AG04450 (cell line): ENCODE measurements at places on chromosomes 1 and 21. TPM values are rescaled to one million over a fixed set of nuclear protein-coding genes. Genes with fewer than 3 reads are reported as not detected.
A peak's percentile ranks its signal among the peaks of the same experiment; 100 is the strongest.

DNA sequence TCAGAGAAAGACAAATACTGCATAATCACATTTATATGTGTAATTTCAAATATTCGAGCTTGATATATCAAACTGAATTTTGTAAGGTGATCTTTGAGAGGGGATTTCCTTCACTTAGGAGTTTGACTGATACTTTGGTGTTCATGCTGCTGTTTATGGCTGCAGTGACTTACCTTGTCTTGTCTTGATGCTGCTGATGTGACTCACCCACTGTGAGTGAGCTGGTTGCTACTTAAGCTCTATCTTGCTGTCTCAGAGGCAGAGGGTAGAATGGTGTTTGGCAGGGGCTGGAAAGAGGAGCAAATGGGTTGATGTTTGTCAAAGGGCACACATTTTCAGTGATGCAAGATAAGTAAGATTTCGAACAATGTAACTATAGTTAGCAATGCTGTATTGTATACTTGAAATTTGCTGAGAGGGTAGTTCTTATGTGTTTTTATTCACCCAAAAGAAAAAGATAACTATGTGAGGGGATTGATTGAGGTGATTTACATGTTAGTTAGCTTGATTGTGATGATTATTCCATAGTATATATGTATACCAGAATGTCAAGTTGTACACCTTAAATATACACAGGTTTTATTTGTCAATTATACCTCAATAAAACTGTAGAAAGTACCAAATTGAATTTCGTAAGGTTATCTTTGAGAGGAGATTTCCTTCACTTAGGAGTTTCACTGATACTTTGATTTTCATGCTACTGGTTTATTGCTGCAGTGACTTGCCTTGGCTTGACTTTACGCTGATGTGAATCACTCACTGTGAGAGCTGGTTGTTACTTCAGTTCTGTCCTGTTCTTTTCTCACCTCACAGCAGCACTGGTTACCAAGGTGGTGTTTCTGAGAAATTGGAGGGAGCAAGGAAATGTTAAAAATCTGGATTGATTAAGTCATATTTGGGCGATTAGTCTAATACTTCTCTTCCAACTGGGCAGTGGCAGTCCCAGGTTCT is 94.5 kb upstream of the SLC5A9 start:
- no peak for DNase-seq

DNA sequence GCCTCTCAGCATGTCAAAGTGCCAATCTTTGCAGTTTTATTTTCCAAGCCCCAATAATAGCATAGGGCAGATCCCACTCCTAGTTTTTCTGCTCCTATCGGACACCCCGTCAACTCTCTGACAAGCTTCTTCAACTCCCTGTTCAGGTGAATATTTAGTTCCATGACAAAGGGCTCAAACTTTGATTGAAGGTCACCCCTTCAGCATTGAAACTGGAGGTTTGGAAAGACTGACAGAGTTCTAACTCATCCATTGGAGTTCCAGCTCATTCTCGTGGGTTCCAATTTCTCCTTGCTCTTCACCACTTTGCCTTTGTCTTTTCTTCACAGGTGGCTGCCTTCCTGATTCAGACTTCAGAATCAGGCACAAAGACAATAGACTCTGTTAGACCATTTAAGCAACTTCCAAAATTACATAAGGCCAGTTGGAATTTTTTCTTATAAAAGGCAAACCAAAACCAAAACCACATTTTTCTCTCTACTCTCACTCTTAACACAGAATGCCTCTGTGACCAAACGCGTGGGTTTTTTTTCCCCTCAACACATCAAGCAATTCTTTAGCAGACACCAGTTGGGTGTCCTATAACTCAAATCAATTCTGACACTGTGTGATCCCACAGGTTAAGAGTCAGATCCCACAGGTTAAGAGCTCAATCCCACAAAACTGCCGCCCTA is 169.3 kb upstream of the USP25 start:
- DNase-seq, result no peak

DNA sequence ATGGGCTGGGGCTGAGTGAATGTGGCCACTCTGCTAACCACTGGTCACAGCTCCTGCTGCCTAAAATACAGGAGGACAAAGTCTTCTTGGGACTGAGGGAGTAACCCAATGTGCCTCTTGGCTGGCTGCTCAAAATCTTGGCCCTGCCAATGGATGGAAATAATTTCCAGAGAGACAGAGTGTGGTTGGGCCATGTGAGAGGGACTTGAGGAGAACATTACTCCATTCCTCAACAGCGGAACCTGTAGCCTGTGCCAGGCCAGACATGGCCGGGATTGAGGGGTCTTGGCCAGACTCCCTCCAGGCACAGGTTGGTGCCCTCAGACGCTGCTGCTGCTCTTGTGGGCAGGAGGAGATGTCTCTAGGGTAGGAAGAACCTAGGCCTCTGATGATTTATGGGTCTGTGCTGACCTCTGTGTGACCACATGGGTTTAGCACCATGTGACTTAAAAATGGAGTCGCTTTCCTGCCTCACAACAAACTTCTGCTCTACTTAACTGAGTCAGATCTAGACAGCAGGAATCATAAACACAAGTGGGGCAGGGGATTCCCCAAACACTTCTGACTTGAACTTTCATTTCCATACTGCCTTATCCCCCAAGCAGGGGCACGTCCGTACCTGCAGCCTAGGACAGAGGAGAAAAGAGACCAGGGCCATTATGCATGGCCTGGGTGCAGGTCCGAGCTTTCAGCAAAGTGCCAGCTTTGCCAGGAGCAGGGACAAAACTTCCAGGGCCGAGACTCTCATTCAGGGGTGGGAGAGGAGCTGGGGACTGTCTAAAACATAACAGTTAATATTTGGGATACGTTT is 79.2 kb downstream of the CD34 start:
- DNase-seq, result no peak

DNA sequence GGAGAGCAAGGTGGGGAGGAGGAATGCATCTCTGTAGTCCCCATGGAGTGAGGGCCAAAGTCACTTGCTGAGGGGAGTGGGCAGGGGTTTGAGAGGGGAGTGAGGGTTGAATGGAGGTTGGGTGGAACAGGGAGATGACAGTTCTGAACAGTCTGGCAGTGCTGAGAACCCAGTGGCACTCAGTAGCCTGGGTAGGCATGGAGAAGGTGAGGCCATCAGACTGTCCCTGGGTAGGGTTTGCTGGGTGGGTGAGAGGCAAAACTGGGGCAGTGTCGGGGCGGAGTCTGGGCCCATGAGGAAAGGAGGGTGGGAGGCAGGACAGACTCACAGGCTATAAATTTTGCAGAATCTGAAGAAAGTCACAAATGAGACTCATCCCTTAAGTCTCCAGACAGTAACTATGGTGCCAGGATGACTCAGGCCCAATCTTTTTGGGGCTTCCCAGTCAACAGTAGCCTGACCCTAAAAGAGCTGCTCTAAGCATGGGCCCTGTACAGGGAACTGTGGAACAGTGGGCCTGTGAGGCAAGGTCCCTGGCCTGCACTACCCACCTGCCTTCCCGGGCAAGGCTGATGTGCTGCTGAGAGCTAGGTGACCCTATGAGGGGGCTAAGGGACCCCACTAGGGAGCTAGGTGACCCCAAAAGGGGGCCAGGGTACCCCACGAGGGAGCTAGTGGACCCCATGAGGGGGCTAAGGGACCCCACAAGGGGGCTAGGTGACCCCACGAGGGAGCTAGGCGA is 51.0 kb upstream of the DMRTB1 start:
- DNase-seq, result no peak

DNA sequence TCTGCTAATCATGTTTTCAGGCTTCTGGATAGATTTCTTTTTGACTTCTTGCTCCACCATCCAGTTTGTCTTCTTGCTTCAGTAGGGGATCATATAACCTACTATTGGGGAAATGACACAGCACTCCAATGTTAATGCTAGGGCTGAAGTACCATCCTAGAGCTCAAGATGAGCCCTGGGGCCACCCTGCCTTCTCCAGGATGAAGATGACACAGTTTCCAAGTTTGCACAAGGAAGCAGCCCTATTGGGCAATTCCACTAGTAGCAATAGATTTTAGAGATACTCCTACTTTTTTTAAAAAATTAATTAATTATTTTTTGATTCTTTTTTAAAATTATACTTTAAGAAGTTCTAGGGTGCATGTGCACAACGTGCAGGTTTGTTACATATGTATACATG is 11.3 kb upstream of the KLF18 start:
- DNase-seq, result no peak

GRCh38 chr1:179881642-179882252 is 338 bp upstream of the TOR1AIP1 start:
- DNase-seq, result peak; percentile 85

- no peak for DNase-seq
Observed at GRCh38 chr1:182368358-182368757, 23.2 kb downstream of the GLUL start.

GRCh38 chr1:228781161-228781808 is 46.0 kb downstream of the RHOU start:
- no peak for DNase-seq

- DNase-seq, result no peak
Observed at GRCh38 chr21:34557261-34557660, 45.3 kb upstream of the KCNE1 start.

- DNase-seq, result peak; percentile 81
Observed at GRCh38 chr1:111463029-111463683, 10.6 kb upstream of the C1orf162 start.

DNA sequence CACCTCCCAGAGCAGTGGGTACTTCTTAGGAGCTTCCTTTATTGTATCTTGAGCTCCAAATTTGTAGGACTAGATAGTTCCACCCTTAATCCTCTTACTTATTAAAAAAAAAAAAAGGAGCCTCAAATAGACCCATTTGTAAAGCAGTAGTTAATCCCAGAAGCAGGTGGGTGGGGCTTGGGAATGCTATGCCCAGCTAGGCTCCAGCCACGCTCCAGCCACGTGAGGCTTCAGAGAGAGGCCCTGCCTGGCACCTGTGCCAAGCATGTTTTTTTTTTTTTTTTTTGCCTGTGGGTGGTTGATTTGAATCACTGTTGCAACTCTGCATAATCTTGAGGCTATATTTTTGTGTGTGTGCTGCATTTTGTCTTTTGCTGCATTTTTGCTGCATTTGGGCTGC is 7.0 kb downstream of the CACNA1E start:
- no peak for DNase-seq

- DNase-seq, result no peak
Observed at GRCh38 chr1:178037510-178038253, 56.2 kb upstream of the RASAL2 start.

DNA sequence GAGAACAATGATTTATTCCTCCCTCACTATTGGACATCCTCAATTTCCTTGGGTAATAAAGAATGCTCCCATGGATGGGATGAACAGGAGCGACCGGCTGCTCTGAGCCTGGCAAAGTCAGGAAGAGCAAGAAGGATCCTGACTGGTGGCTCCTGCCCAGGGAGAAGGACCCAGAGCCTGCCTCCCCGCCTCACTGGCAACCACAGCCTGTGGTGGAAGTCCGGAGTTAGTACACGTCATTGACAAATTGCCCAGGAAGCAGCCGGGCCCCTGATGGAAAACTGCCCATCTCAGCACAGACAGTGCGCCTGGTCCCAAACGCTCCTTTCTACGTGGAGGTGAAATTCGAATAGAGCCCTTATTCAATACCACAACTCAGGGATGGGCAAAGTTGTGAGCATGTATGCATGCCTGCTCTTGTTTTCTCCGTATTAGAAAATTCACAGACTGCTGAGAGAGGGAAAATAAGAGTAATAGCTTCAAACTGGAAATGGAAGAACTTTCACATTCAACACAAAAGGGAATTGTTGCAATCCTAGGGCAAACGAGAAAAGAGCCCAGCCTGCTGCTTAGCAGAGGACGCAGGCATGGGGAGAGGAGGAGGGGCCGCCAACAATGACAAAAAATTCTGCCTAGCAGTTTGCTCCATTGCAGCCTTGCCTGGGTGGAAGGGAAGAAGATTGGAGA is 397.1 kb upstream of the VAMP3 start:
- no peak for DNase-seq

DNA sequence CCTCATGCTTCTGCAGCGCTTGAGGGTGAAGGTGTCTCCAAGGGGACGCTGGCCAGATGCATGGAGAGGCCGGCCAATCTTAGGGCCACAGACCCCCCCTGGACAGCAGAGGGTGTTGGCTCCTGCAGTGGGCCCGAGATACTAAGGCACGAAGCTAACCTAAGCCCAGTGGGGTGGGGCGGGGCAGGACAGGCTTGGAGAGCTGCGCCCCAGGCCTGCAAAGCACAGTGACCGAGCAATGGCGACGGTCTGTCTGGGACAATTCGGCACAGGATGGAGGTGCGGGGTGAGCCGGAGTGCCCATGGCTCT is 1.3 kb downstream of the FNDC10 start:
- DNase-seq, result no peak

DNA sequence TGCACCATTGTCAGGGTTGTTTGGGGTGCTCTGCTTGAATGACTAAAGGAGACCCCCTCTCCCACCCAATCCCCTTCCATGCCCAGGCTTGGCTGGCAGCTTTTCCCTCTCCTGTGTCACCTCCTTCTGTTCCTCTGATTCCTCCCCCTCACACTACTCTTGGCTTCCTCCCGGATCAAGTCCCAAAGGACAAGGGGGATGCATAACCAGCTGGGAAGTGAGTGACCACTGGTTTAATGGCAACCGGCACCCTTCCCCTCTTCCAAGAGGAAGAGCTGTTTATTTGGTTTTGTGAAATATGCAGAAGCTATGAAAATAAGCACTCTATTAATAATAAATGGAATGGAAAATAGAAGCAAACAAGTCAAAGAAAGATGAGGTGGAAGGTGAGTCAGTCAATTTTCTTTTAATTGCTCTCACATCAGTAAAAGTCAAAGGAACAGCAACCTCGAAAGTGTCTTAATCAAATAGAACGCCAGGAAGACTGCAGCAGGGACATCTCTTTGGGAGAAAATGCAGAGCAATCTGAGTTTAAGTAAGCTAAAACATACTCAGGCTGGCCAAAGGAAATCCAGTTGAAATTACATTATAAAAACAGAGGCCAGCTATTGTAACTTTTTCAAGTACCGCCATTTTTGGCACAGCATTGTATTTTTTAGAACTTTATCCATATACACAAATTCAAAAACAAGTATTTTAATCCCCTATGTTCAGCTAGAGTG is 322.5 kb downstream of the SIPA1L2 start:
- DNase-seq, result no peak

DNA sequence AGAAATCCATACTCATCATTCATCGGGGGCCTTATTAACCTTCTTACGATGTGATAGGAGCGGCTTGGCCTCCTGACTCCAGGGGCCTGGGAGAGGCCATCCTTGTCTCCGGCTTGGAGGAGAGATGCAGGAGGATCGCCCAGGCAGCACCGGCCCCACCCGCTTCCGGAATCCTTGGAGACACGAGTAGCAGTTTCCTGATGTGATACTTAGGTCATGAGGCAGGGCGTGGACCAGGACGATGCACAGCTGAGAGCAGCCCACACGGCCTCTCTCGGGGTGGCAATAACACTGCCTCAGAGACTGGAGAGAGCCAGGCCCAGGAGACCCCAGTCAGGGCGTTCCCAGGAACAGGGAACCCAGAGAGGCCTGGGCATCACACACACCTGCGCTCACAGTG is 163.6 kb upstream of the ARHGEF16 start:
- DNase-seq, result no peak

Gene FCRL4
- not detected in 2 replicates for polyA plus RNA-seq

Gene AADACL4
- not detected in 2 replicates for polyA plus RNA-seq

Gene RPS8
- polyA plus RNA-seq, result 2,661 and 2,755 TPM in 2 replicates

Gene DMBX1
- polyA plus RNA-seq, result not detected in 2 replicates

Gene LIPI
- polyA plus RNA-seq, result not detected in 2 replicates

Gene IFNGR2
- 90.8 and 93.4 TPM in 2 replicates for polyA plus RNA-seq

Gene RIMKLA
- polyA plus RNA-seq, result not detected in 2 replicates

Gene OR13G1
- not detected in 2 replicates for polyA plus RNA-seq

Gene UTS2
- polyA plus RNA-seq, result 0.06 TPM in 1 of 2 replicates, not detected in the other

Gene AADACL3
- not detected in 2 replicates for polyA plus RNA-seq

Gene MANEAL
- polyA plus RNA-seq, result 0.32 and 0.65 TPM in 2 replicates

Gene RASSF5
- polyA plus RNA-seq, result 2.3 and 2.4 TPM in 2 replicates
